NCI-H2081 treated with DMSO at 0.1 percent for 48 hours (cell line): ENCODE measurements at places on chromosomes 13 and 19.

DNA sequence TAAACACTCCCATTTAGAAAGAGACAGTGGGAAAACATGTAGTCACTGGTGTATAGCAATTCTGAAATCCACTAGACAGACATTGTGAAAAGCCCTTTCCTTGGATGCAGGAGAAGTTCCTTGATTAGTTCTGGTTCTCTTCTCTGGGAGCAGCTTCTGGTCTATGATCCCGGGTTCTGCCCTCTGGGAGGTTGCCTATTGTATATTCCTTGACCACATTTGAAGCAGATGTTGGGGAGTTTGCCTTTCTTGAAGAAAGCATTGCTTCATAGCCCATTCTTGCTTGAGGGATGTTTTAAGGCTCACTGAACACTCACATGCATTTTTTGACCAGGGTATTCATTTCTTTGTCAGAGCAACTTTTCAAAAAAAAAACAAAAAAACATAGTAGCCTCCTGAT, 211.9 kb downstream of the NDFIP2 start:
- no peak for DNase-seq

- DNase-seq = no peak
These were observed 587 bp downstream of the TMEM238 start for GRCh38 chr19:55383279-55384130.

DNA sequence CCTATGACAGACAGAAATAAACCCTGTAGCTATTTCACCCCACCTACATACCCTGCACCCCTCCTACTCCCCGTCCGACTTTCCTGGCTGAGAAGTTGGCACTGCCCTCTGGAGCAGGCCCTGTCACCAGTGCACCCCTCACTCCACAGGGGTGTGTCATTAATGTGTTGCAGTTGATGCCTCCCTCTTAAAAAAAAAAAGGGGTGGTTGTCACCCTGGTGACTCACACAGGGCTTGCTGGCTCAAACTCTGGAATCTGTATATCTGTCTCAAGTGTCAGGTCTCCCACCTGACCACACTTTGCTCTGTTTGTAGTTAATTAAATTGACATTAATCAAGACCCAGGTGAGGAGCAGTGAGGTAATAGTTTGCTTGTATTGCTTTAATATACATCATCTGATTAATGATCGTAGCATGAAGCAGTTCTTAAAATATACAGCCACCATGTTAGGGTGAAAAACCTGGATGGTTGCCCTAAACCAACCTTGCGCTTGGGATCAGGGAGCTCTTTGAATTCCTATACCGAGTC, 2.0 kb upstream of the GATAD2A start:
- no peak for DNase-seq

- DNase-seq = no peak
These were observed 440.9 kb upstream of the KLF12 start for GRCh38 chr13:74574964-74575728.

DNA sequence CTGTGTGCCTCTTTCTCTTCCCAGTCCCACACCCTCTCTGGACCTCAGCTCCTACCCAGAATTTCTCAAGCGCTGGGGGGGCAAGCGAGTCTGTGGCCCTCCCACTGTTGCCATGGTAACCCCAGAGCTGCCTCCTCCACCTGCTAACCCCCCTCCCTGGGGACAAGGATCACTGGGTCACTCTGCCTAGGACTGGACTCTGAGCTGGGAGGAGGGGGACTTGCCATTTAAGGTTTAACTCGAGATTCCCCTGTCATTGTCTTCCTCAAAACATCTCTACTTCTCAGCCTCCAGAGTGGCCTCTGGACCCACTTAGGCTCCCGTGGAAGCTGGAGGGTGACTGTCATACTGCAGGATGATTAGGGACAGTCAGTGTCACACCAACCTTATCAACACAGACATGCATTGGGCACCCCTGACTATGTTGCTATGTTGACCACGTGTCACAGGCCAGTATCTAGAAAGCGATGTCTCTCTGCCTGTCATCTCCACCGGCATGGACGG, 2.2 kb downstream of the PALM3 start:
- DNase-seq = no peak

DNA sequence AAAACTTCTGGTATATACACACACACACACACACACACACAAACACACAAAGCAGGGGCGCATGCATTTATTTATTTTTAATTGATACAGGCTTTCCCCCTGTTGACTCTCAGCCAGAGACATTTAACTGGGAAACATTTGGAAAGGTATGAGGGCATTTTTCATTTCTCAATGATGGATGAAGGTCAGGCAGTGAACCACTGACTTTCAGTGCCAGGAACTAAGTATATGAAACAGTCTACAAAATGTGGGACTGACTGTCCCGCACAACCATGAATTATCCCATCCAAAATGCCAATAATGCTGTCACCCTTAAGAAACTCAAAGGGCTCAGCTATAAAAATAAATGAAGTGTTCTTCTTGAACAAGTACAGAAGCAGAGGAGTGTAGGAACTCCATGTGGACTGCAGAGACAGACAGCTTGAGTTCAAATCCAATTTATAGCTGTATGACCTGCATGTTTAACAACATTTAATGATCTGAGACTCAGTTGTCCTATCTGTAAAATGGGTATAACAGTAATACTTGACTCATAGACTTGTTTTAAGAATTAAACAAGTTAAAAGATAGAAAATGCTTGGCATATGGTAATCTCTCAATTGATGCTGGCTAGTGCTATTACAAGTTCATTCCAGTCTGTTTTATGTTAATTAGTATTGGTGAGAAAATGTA, 25.0 kb upstream of the INTS6 start:
- DNase-seq = no peak

GRCh38 chr19:16457954-16458331, 13.8 kb downstream of the EPS15L1 start:
- DNase-seq = no peak

GRCh38 chr13:87355451-87355850, 315.7 kb upstream of the SLITRK5 start:
- no peak for DNase-seq

DNA sequence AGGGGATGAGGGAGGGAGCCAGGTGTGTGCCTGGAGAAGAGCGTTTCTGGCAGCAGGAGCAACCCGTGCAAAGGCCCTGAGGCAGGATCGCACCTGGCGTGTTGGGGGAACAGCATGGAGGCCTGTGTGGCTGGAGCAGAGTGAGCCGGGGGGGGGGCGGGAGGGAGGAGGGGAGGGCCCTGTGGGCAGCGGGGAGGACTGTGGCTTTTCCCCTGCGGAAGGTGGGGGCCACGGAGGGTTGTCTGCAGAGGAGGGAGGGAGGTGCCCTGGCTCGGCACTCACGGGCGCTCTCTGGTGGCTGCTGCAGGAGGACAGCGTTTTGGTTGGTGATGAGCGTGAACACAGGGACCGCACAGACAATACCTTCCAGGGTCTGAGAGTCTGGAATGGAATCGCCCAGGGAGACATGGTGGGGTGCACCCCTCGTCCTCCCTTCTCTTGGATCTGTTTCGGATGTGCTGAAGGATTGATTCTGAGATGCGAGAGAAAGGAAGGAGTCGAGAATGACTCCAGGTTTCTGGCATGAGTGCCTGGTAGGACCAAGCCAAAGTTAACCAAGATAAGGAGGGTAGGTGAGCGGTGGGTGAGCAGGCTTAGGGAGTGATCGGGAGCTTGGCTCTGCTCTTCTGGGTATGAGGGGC, 6.5 kb downstream of the RAB11B start:
- no peak for DNase-seq

GRCh38 chr13:39200249-39200910, 162.1 kb downstream of the NHLRC3 start:
- DNase-seq = no peak

DNA sequence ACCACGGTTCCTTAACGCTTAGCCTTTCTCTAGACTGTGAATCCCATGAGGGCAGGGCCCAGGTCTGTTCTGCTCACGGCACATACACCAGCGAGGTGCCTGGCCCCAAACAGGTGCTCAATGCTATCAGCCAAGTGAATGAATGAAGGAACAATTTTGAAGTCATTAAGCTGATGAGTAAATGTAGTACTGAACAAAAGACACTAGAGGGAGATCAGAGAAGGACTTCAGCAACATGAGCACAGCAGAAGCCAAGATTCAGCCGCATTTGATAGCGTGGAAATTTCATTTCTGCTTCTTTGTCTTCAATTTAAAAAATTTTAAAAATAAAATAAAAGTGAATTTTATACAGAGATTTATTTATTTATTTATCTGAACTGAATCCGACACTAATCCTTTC, 20.1 kb upstream of the MYO16 start:
- DNase-seq = no peak

- DNase-seq = no peak
These were observed 240.2 kb downstream of the RGCC start for GRCh38 chr13:41697578-41697977.

GRCh38 chr13:110397436-110398115, 90.5 kb downstream of the COL4A2 start:
- no peak for DNase-seq

DNA sequence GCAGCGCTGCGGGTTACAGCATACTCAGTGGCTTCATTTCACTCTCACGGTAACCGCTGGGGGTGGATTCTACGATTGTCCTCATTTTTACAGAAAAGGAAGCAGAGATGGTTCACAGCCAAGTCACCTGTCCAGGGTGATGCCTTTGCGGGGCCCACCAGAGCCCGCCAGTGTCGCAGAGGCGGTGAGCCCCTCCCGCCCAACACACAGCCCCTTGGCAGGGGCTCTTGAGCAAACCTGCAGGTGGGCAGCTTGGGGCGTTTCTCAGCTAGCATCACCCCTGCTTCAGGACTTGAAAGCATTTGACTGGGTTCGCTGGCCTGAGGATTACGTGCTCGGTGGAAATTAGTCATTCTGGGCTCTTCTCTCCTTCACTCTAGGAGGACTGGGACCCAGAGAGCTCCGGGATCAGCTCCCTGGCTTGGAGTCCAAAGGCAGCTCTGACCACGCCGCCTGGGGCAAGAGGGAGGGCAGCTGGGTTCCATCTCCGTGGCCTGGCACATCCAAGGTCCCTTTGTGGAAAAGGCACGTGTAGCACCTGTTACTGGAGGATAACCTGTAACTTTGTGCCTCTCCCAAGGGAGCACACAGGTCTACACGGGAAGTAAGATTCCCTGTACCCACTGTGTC, 62.5 kb upstream of the F7 start:
- DNase-seq = no peak

DNA sequence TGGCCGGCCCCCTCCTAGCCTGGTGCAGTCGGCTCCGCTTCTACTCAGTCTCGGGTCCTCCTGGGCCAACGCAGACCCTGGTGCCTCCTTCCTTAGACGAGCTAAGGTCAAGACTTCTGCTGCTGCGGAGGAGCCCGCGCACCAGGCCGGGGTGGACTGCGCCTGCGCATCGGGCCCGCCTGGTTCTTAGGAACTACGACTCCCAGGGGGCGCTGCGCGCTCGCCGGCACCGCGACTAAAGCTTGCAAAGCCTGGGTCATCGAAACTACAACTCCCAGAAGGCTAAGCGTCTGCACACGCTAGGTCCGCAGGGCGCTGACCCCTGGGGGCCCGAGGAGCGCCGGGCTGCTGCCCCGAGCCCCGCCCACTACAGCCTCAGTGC, at the start of gene ZNF835:
ZNF835 (minus strand) TSS at position 145 of the 382 bp plus-strand sequence. CDS start 6,559 bp downstream, outside the sequence.
- DNase-seq = no peak

- no peak for DNase-seq
These were observed 93.9 kb upstream of the SPATA13 start for GRCh38 chr13:24066405-24067295.

GRCh38 chr13:79621902-79622301, 140.9 kb downstream of the NDFIP2 start:
- DNase-seq = no peak

DNA sequence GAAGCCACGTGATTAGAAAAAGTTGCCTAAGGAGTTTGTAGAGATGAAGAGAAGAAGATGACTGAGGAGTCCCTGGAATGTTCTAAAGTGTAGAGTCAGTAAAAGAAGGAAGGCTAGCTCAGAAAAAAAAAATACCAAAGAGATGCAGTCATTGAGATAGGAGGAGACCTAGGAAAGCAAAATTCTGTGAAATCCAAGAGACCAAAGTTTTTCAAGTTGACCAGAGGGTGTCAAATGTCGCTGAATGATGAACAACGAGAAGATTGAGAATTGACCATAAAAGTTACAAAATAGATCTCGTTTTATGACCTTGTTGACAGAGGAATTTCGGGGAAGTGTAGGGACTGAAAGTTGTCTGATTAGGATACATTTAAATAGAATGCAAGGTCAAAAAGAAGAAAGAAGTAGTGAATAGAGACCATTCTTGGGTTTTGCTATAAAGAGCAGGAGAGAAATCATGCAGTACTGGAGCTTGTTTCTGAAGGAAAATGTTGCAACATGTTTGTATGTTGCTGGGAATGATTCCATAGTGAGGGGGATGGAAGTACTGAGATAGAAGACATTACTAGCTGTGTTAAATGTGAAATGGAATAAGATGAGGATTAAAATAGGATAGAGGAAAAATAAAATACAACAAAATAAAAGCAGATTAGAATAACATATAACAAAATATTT, 30.2 kb upstream of the HTR2A start:
- no peak for DNase-seq

- no peak for DNase-seq
These were observed 74.7 kb downstream of the MZT1 start for GRCh38 chr13:72652681-72653080.

DNA sequence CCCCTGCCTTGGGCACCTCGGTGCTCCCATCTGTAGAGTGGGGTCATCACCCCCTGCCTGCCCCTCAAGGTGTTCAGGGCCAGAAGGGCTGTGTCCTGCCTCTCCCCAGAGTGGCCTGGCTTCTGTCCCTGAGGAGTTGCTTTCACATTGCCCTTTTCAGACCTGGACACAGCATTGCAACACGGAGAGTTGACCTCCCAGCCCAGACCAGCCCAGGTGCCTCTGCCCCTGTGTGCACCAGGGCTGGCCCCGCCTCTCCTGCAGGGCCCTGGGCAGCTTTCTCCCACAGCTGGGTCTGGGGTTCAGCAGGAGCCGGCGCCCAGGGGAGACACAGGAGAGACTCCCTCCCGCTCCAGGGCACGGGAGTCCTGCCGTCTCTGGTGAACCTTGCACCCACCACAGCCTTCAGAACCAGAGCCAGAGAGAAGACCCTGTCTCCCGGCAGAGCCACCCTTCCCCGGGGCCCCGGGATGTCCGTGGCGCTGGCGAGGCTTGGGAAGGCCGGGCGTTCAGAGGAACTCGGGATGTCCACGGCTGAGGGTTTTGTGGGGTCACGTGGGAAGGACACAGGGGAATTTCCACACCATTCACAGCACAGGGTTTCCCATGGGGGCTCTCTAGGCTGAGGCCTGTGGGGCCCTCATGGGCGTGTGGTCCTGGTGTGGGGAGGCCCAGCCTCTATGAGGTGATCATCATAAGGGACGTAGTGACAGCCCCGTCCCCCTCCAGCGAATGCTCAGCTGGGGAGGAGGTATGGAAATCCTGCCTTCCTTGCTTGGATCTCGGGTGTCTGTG, 23.2 kb downstream of the C13orf46 start:
- no peak for DNase-seq

DNA sequence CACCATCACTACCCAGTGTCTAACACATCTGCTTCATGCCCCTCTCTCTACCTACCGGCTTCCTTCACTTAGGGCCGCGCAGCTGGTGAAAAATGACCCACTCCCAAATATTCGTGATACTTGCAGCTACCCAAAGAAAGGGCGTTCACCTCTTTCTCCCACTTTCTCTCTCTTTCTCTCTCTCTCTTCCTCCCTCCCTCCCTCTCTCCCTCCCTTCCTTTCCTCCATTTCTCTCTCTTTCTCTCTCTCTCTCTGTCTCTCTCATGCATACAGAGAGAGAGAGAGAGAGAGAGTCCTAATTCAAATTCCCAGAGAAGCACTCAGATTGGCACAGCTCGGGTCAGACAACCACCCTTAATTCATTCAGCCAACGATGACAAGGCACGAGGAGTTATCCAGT, 27.7 kb upstream of the POP4 start:
- DNase-seq = no peak

GRCh38 chr13:61935710-61936109, 520.1 kb upstream of the PCDH20 start:
- DNase-seq = no peak

- DNase-seq = no peak
These were observed 32.2 kb downstream of the EFNB2 start for GRCh38 chr13:106503272-106503671.
